Kidney tubule cell (primary cell): ENCODE measurements at places on chromosomes 2 and 18.

DNA sequence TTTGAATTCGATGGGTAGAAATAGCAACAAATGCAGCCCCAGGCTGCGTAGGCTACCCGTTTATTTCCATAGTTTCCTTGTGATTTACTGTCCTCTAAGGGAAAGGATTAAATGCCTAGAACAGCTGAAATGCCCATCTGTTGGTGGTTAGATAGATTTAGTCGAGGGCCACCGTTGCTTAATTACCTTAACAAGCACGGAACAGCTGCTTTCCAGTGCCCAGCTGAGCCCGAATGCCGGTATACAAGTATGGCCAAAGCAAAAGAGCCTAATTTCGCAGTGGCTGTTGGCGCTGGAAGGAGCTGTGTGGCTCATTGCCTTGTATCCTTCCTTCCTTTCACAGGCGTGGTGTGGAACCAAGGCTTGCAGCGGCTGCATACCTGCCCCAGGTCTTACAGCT lies 109.1 kb downstream of the CABLES1 start:
- DNase-seq = no peak

- peak; percentile 89 for DNase-seq
These were observed at the start of gene EDAR for GRCh38 chr2:108988796-108989713. Gene EDAR (minus strand): TSS chr2:108989220. CDS start chr2:108931014, 58,206 bp downstream.

GRCh38 chr2:3313781-3314375 lies 63.7 kb downstream of the EIPR1 start:
- no peak for DNase-seq

DNA sequence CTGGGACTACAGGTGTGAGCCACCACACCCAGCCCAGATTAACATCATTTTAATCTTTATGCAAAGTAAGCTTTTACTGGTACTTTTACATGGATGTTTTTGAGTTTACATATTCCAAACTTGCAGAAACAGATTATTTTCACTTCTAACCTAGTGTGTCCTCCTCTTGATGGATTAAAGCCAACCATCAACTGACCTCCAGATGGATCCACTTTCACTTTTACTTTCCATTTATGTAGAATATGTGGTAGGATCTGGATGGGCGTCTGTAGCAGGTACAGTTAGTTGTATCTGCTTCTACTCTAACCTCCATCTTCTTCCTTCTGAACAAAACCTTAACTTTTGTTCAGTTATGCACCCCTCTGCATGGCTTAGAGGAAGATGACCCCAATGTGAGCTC lies 264.1 kb downstream of the CDH20 start:
- DNase-seq = no peak

DNA sequence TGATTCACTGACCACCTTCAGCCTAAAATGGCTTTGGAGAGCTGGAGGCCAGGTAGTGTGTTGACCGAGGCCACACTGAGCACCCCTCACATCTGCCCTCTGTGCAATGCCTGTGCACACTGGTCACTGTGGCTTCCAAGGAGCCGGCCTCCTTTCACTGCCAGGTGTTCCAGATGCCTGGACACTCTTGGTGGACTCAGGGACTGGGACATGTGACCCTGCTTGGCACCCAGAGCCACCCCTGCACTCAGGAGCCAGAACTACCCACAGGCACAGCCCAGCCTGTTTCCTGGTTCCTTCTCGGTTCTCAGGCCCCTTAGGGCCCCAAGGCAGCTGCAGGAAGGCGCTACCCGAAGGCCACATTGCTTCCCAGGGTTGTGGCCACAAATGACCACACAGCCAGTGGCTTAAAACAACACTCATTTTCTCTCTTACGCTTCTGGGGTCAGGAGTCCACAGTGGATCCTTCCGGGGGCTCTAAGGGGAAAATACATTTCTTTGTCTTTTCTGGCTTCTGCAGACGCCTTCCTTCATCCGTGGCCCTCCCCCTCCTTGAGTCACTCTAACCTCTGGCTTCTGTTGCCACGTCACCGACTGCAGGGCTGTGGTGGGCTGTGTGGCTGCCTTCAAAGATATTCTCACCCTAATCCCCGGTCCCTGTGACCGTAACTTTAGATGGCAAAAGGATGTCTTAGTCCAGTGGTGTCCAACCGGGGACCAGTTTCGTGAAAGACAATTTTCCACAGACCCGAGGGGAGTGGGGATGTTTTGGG lies 78.6 kb downstream of the ASB1 start:
- no peak for DNase-seq

DNA sequence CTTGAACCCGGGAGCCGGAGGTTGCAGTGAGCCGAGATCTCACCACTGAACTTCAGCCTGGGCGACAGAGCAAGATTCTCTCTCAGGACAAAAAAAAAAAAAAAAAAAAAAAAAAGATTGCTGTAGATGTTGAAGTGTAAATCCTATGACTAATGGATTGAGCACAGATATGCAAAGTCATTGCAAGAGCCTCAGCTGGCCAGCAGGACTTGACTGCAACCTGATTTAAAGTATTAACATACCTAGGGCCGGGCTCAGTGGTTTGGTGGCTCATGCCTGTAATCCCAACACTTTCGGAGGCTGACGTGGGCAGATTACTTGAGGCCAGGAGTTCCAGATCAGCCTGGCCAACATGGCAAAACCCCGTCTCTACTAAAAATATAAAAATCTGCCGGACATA lies 103.4 kb upstream of the MSH2 start:
- DNase-seq = peak; percentile 40
